ENCODE measurements at places on chromosomes 2 and 18.
A peak's percentile ranks its signal among the peaks of the same experiment; 100 is the strongest.

- no peak for DNase-seq
Measured at GRCh38 chr2:222424276-222424728, at the start of gene SGPP2. Gene SGPP2, plus strand, starts transcription at chr2:222424543. Its CDS starts 60 bp downstream, at chr2:222424603.

GRCh38 chr2:177397481-177398289 is 5.1 kb downstream of the AGPS start:
- DNase-seq, result peak; percentile 92

GRCh38 chr2:223537651-223538601 is 64.2 kb downstream of the SCG2 start:
- DNase-seq, result no peak

DNA sequence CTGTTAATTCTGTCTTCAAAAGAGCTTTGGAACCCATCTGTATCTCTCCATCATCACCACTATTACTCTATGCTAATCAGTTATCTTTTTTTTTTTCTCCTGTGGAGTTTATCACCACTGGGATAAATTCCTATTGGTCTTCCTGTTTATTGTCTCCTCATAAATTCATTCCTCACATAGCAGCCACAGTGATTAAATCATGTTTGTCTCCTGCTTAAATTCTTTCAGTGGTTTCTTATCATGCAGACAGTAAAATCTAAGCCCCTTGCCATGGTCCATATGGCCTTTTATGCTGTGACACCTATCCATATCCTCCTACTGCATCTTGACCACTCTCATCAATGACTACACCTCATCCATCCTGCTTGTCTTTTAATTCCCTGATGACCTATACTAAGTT is 239.8 kb upstream of the ZEB2 start:
- no peak for DNase-seq

DNA sequence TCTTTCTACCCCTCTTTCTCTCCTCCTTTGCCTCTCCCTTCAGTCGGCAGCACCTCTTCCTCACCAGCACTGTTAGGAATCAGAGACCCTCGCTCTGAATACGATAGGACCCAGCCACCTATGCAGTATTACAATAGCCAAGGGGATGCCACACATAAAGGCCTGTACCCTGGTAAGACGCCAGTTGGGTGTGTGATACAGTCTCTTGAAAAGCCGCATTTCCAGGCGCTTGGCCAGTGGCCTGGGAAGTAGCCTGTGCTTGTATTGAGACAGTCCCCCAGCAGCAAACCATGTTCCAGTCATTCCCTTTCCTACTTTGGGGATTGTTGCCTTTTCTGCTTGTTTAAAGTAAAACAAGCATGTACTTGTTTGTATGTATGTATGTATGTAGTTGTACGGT is 118.4 kb upstream of the DAPL1 start:
- DNase-seq, result no peak

GRCh38 chr2:41949883-41950665 is 97.7 kb upstream of the PKDCC start:
- DNase-seq, result no peak

DNA sequence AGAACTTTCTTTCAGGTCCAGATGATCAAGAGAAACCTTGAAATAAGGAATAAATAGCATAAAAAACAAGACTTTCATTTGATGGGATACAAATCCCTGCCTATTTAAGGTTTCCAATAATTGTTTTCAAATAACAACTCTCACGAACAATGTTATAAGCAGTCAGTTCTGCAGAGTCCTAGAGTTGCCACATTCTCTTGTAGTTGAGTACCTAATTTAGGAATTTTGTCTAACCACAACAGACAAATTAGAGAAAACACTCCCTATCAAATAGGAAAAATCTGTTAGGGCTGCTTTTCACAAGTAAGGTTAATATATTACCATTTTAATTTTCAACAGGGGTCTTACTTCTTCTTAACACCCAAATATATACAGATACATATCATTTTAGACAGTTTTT is 130.1 kb upstream of the CDH20 start:
- no peak for DNase-seq

GRCh38 chr2:209425471-209426071 is 1.7 kb downstream of the MAP2 start:
- DNase-seq, result peak; percentile 16

DNA sequence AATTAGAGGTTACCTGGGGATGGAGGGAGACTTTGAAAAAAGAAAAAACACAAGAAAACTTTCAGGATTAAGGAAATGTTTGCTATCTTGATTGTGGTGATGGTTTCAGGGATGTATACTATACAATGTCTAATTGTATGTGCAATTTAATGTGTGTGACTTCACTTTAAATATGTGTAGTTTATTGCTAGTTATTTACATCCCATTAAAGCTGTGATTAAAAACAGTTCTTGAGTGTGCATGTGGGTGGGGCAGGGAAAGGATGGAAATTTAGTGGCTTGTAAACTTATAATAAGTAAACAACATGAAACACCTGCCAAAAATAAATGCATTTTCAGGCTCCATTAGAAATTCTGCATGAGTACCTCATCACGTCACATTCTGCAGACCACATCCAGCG is 167.0 kb downstream of the MYO5B start:
- DNase-seq, result no peak

- DNase-seq, result no peak
Measured at GRCh38 chr2:5148392-5149085, 543.6 kb upstream of the SOX11 start.

DNA sequence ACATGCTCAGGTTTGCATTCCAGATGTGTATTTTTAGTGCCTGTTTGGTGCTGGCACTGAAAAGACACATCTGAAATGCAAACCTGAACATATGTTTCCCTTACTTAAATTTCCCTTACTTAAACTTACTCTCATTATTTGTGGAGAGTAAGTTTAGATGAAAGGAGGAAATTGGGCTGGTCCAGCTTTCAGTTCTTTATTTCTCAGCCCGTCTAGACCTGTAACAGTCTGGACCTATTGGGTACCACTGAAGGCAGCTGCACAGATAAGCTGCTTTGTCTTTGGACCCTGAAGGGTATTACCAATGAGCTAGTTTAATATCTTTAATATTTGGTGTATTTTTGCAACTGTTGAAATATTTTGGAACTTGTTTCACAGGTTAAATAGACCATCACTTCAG is 17.0 kb upstream of the DSG3 start:
- DNase-seq, result no peak

Data from MV-4-11 (cell line).